Dermis microvascular lymphatic vessel endothelial cell (primary cell): ENCODE measurements at places on chromosomes 16 and 17. TPM values are rescaled to one million over a fixed set of nuclear protein-coding genes. Genes with fewer than 3 reads are reported as not detected.

DNA sequence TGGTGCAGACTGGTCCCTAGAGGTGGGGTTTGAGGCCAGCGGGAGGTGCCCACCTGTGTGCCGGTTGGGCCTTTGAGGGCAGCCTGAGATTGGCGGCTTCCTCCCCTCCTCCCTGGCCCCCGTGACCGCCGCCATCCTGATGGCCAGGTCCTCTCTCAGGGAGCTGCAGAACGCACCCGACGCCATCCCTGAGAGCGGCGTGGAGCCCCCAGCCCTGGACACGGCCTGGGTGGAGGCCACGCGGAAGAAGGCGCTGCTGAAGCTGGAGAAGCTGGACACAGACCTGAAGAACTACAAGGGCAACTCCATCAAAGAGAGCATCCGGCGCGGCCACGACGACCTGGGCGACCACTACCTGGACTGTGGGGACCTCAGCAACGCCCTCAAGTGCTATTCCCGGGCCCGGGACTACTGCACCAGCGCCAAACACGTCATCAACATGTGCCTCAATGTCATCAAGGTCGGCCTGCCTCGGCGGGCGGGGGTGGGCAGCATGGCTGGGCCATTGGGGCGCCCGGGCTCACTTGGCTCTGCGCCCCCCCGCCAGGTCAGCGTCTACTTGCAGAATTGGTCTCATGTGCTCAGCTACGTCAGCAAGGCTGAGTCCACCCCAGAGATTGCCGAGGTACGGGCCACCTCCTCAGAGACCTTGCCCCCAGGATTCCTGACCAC, 2.8 kb downstream of the GPS1 start:
- no peak for DNase-seq

GRCh38 chr17:48756830-48757251, 28.3 kb upstream of the HOXB13 start:
- DNase-seq = no peak

TMEM238L gene
- total RNA-seq = not detected in 2 replicates

SLC22A31 gene
- under 0.01 TPM in 1 of 2 replicates, not detected in the other for total RNA-seq

DLG4 gene
- 5.3 and 11.4 TPM in 2 replicates for total RNA-seq

GRCh38 chr17:31857920-31858641, 963 bp downstream of the COPRS start:
- DNase-seq = no peak

GRCh38 chr17:75604034-75604695, 16.6 kb downstream of the MYO15B start:
- DNase-seq = no peak
